Stimulated activated CD4-positive, alpha-beta T cell treated with anti-CD3 and anti-CD28 coated beads, TNF-alpha, amount 100 ng/mL, for 4 hours (primary cell): ENCODE measurements at places on chromosomes 5 and 9.

GRCh38 chr9:131676431-131676972 is 63.4 kb downstream of the RAPGEF1 start:
- DNase-seq, result no peak

DNA sequence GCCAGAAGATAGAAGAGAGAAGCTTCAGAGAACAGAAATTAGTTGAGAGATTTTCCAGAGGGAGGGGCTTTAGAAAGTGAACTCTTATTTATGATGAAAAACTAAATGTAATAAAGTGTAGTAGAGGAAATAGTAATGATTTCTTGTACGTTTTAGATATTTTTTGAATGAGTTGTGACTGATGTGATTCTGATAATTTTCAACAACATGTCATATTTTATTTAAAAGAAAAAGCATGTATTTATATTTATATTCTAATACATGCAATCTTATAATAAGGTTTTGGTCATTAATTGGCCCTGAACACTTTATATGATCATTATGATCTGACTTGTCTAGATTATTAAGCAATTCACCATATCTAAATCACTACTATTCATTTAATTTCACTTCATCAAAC is 735.2 kb upstream of the CDH9 start:
- DNase-seq, result no peak

- DNase-seq, result no peak
Measured at GRCh38 chr5:101012880-101013279, 109.8 kb upstream of the ST8SIA4 start.

DNA sequence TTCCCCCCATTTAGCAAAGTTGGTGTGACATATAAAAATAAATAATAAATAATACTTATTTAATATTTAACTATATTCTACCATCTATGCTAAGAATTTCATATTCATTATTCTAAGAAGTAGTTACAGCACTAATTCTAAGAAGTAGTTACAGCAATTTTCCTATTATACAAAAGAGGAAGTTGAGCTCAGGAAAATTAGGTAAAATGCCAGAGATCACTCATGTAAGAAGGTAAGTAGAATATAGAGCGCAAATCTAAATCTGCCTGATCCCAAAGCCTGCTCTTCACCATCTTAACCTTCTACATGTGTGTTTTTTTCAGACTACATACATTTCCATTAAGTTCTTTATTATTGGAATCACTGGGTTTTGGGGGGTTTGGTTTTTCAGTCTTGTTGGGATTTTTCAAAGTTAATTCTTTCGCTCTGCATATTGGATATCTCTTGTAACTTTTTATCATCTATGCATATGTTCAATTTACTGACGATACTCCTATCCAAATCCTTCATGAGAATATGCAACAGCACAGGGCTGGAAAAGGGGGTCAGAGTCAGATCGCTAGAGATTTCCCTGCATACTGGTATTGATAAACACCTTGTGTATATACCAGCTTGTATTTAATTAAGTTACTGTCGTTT is 852.1 kb downstream of the MAT2B start:
- DNase-seq, result no peak

DNA sequence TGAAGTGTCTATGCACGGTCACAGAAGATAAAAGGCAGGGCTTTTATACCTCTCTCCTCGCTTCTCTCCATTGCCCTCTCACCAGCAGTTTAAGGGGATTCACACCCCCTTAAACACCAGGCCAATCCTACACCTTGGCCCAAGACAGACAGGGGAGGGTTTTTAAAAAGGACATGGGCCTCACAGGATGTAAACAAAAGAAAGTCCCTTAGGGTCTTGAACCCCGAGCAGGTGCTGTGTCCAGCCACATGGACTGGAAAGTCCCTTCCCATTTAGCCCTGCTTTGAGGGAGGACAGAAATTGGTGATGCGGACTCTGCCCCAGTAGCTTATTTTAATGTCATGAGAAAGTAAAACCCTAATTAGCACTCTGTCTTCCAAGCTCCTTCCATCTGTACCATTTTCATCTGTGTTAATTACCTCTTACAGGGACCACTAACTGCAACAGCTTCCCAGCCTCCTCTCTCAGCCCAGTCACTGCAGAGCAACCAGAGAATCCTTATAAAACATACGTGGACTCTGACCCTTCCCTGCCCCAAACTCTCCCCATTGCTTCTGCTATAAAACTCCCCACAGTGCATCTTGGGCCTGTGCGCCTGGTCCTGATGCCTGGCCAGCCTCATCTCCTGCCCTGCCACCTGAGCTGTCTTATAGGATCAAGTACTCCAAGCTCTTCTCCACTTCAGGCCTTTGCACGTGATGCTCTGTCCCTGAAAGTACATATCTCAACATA is 16.7 kb downstream of the WHRN start:
- no peak for DNase-seq

DNA sequence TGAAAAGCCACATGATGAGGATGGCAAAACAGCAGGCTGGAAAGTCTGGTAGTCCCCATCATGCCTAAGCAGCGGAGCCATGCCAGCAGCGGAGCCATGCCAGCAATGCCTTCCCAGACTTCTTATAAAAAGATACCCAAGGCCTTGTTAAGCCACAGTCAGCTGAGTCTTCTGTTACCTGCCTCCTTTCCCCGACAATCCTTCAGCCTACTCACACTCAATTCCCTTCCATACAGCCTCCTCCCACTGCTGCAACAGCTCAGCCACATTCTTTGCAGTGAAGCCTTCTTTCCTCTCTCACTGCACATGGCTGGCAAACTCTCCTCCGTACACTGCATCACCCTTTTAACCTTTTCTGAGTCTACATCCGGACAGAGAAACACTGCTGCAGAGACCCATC is 114.9 kb downstream of the AUH start:
- DNase-seq, result no peak

DNA sequence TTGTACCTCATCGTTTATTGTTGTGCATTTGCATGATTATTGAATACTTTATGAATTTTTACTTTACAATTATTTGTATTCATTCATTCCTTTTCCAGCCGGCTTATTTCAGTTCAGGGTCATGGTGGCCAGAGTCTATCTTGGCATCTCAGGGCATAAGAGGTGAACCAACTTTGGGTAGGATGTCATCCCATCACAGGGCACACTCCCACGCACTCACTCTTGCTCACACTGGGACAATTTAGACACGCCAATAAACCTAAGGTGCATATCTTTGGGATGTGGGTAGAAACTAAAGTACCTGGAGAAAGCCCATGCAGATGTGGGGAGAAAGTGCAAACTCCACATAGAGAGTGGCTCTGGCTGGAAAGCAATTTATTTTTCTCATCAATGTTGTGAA is 158.1 kb upstream of the MAST4 start:
- no peak for DNase-seq

DNA sequence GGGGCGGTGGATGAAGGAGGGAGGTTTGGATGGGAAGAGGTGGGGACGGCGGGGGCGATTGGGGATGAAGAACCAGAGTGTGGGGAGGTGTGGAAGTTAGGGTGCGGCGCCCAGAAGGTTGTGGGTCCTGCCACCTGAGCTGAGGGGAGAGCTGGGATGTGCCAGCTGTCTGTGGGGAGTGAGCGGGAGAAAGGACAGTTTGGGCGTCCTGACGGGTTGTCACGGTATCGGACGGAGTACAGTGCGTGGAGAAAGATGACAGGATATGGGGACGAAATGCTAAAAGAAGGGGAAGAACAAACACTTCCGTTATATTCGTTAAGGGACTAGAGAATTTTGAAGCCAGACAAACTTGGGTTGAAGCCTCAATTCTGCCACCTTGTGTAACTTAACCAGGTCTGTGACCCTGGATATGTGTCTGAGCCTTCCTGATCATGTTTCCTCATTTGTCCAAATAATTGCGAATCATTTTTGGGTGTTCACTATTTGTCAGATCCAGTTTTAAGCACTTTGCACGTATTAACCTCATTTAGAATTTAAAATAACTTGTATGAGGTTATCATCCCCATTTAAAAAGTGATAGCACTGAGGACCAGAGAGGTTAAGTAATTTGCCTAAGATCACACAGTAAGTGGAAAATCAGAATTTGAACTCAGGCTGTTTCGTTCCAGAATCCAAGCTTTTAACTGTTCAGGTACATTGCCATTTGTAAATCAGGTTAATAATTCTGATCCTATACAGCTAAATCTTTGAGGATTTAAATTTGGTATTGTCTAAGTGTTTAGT is 689 bp downstream of the CNTRL start:
- DNase-seq, result no peak

GRCh38 chr5:73031839-73032238 is 76.0 kb downstream of the FCHO2 start:
- no peak for DNase-seq

GRCh38 chr5:132104556-132104955 is 31.0 kb downstream of the CSF2 start:
- DNase-seq, result no peak

- DNase-seq, result no peak
Measured at GRCh38 chr5:90446961-90447360, 27.6 kb downstream of the MBLAC2 start.

DNA sequence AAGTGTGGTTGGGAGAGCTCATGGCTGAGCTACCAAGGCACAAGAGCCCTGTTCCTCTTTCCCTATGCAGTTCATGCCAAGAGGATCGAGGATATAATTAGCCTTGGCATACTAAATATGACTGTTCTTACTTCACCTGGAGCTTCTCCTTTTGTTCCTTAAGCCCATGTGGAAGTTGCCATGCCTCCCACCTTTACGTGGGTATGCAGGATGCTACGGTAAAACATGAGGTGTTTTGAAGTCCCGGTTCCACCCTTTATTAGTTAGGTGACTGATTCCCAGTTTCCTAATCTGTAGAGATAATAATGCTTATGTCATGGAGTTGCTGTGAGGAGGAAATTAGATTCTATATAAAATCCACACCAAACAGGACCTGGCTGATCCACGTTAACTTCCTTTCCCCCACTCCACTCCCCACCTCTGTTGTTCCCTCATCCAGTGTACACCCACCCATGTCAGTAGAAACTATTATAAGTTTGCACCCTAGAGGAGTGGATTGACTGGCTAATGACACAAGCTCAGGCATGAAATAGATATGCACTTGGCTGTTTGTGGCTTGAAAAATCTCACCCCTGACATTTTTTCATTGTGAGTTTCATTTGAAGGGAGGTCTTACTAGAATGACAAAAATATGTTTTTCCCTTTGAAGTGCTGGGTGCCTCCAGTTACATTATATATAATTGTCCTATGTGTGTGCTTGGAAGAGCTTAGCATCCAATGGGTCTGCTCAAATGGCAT is 36.8 kb upstream of the SHOC1 start:
- DNase-seq, result no peak

GRCh38 chr9:126030716-126031115 is 283.5 kb downstream of the PBX3 start:
- no peak for DNase-seq

GRCh38 chr9:84671586-84672521 is 2.3 kb downstream of the NTRK2 start:
- no peak for DNase-seq

GRCh38 chr5:10406651-10407050 is 35.0 kb upstream of the ROPN1L start:
- no peak for DNase-seq

GRCh38 chr9:96100385-96101300 is 201.3 kb downstream of the HSD17B3 start:
- DNase-seq, result no peak

DNA sequence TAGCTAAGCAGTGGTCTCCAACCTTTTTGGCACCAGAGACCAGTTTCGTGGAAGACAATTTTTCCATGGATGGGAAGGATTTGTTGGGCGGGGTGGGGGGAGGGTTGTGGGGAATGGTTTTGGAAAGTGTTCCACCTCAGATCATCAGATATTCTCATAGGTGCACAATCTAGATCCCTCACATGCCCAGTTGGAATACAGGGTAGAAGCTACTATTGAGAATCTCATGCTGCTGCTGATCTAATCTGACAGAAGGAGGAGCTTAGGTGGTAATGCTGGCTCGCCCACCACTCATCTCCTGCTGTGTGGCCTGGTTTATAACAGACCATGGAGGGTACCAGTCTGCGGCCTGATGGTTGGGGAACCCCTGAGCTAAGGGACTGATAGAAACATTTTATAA is 662.7 kb upstream of the RGMB start:
- DNase-seq, result no peak

- DNase-seq, result no peak
Measured at GRCh38 chr5:33475706-33476105, 34.9 kb downstream of the TARS1 start.

DNA sequence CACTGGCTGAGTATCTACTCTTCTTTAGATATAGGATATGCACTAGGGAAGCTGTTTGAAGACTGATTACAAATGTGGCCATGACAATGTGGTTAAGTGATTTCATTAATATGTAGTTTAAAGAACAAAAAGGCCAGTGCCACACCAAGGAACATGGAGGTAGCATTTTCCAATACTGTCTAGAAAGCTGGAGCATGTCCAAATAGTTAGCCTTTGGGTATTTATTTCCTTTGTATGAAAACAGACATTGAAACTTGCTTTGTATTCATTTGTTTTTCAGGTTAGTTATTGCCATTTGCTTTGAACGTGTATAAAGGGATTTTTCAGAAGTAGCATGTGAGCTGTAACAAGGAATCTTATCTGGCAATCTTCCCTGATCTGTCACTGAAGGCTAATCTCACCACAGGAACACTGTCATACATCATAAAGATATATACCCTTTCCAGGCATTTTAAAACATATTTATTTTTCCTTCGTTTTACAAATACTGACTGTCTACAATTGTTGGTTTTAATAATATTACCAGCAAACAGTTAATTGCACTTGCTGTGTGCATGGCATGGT is 93.4 kb downstream of the PLPPR1 start:
- DNase-seq, result no peak

GRCh38 chr5:173196133-173196952 is 38.7 kb downstream of the NKX2-5 start:
- no peak for DNase-seq

DNA sequence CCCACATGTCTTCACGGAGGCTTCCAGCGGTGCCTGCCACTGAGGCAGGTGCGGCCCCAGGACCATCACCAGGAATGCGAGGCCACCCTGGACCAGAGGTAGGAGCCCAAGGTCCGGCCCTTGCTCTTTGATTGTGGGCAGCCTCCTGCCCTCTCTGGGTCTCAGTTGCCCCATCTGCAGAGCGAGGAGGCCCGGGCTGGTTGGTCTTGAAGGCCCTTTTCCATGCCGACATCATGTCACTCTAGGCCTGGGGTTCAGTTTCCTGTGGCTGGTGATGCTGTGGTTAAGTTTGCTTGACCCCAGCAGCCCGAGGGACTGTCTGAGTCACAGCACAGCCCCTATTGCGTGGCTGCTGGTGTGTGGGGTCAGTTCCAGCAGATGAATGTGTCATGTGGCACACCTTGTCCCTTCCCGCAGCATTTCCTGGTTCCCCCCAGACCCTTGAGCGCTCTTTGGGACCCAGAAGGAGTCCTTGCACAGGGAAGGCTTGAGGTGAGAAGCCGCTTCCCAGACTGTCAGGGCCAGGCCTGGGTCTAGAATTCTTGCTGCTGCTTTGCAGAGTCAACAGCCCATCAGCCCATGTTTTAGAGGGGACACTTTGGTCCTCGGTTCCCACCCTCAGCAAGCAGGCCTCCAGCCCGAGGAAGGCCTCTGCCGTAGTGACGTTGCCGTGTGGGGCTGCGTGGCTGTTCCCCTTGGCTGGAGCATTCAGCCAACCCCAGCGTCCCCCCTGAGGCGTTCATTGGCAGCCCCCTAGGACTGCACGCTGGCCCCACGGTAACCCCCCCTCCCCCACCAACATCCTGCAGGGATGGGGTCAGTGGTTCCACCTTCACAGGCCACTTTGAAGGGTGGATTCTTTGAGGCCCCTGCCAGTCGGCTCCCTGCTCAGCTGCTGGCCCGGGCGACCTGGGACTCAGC is 31.0 kb upstream of the HMCN2 start:
- DNase-seq, result no peak
